Kidney (tissue), 22 donors: ENCODE measurements at places on chromosomes 16 and 17.
A peak's percentile ranks its signal among the peaks of the same experiment; 100 is the strongest.

DNA sequence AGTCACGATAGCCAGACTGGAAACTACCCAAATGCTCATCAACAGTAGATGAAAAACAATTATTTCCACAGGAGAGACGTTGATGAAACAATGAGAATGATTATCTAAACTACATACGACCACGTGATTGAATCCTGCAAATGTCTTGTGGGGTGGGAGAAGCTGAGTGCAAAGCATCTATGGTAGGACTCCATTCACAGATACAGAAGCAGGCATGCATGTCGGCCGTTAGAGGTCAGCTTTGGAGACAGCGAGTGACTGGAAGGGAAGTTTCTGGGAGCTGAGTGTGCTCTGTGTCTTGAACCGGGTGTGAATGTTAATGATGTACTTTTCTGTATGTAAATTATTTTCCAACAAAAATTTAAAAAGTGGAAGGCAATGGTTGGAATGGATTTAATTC is 71.5 kb upstream of the DNAJA2 start:
- no peak for DNase-seq

DNA sequence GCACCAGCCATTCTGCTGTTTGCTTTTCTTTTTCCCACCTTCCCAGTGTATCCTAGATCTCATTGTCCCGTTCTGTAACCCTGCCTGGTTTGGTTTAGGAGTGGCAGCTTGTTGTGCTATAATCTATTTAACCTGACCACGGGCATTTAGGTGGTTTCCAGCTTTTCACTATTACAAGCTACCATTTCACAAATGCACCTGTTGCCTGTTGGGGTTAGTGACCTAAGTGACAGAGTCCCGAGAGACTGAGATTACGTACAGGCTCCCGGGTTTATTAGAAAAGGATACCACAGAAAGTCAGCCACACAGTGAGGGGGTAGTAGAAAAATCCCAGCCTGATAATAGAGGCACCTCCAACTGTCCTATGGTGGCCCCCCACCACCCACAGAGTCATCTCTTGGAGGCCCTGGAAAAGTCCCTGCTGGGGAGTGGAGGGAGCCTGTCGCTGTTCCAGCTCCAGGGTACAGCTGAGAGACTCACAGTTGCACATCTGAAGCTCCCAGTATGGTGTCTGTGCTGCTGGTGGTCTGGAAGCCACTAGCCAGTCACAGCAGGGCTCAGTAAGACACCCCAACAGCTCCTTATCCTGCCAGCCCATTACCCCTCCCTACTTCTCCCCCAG is 21.2 kb downstream of the CLEC16A start:
- DNase-seq = no peak

GRCh38 chr16:63998-64913 is 8.2 kb downstream of the RHBDF1 start:
- peak; percentile 32 for DNase-seq

GRCh38 chr17:39113871-39114270 is 37.6 kb downstream of the PLXDC1 start:
- no peak for DNase-seq

- DNase-seq = no peak
Observed at GRCh38 chr17:38597375-38597774, 8.4 kb downstream of the SRCIN1 start.

DNA sequence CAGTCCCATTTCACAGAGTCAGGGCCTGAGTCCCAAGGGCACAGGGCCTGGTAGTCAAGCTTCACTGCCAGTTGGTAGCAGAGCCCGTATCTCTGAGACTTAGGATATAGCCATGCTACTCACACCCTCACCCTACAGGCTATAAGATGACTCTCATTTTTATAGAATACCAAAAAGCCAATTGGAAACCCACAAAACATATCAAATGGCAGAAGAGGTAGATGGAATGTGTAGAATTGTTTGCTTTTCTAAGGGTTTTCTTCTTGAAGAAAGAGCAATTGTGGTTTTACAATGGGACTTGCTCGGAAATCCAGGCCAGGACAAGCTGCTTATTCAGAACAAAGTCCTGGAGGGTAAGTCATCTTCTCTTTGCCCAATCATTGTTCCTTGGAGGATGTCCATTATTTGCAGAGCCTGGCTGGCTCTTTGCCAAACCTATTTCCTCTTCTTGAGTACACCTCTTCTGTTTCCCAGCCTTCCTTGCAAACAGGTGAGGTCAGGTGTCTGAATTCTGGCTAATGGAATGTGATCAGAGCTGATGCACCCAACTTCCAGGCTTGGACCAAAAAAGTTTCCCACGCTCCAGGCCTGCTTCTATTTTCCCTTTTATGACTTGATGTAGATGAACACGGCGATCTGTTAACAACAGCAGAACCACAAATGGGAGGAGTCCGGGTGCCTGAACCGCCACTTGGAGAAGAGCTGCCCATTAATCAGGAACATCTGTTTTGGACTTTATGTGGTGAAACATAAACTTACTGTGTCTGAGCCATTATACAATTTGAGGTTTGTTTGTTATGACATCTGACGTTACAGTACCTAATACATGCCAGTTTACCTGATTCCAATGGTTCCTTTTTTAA is 16.9 kb upstream of the CCL22 start:
- DNase-seq = peak; percentile 34

- no peak for DNase-seq
Observed at GRCh38 chr17:72794152-72794551, 298.3 kb downstream of the SLC39A11 start.

DNA sequence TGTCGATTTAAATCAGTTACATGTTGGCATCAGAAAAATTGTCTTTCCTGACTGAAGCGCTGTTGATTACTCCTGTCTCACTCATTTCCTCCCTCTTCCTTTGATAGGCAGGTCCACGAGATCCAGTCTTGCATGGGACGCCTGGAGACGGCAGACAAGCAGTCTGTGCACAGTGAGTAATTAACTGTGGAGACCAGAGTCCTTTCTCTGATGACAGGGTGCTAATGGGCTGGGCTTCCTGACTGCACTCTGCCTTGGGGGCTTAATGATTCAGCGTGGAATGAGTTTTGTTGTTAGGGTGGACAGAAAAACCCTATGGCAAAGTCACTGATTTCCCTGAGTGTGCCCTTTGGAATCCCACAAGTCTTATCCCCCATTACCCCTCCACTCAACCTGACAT is 6.5 kb downstream of the GOSR2 start:
- DNase-seq = no peak

DNA sequence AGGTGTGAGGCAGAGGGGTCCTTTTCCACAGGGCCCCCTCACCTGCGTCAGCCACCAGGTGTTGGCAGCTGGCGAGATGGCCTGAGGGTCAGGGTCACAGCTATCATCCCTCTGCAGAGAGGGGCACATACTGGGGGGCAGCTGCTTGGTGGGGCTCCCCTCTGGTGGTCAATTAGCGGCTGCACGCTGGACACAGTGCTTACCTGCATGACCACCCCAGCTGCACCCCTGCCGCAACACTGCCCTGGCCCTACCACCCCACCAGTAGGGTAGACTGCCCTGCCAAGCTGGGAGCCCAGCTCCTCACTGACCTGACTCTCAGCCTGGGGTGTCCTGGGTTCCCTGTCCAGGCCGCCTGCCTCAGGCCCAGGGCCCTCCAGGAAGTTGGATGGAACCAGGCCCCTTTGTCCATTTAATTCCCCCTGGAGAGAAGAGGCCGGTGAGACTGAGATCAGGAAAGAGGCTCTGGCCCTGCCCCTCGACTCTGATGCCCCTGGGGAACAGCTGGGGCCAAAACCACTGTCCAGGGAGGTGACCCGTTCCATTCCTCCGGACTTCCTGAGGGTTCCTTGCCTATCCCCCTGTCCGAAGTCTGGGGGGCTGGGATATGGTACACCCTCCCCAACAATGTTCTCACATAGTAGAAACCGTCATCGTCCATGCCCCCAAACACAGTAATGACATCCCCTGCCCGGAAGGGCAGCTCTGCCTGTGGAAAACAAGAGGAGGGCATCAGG is 23.7 kb downstream of the TSPOAP1 start:
- DNase-seq = peak; percentile 53

DNA sequence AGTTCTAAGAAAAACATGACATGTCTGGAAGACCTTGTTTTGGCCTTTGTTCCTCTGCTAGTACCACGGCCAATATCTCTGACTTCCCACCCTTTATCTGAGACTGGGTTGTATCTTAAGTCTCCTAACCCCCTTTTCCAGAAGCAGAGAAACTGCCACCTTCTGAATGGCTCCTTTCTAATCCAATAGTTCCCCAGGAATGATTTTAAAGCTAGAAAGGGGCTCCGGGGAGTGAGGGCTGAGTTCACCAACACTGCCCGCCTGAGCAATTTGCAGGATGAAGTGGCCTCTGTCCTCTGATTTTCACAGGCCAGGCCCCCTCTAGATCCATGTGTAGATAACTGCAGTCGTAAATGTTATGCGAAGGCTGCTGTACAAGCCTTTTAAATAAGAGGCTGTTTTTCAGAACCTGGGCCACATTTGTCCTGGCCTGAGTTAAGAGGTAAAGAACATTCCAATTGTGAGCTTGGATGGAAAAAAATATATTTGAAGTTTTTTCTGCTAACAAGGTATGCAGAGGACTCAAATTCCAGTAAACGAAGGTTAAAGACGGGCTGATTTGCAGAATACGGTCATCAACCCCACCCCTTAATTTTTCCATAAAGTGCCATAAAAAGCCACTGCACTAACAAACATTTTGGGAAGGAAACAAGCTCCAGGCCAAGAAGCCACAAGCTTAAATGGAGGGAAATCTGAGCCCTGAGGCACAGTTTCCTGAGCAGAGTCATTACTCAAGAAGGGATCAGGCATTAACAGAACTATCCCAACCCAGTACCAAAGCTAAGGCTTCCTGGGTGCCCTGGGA is 117.0 kb upstream of the MAF start:
- no peak for DNase-seq

GRCh38 chr17:47802341-47803022 is 19.1 kb downstream of the OSBPL7 start:
- DNase-seq = no peak

DNA sequence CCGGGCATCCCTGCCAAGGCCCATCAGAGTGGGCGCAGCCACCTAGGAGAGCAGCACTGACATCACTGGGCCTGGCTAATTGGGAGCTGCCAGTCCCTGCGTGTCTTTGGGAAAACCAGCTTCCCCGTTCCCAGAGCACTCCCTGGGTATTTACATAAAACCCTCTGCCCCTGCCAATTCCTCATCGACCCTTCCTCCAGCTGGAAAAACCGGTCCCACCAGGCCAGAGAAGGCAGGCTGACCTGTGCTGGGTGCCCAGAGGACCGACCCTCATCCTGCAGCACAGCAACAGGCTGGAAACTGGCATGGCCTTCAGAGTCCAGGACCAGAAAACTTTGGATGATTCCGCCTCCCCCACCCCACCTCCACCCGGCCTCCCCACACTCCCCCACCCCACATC is 8.2 kb upstream of the FOXN1 start:
- peak; percentile 58 for DNase-seq

- DNase-seq = no peak
Observed at GRCh38 chr17:49820773-49821172, 27.1 kb downstream of the TAC4 start.

- no peak for DNase-seq
Observed at GRCh38 chr17:43572368-43572980, 26.3 kb upstream of the ETV4 start.

DNA sequence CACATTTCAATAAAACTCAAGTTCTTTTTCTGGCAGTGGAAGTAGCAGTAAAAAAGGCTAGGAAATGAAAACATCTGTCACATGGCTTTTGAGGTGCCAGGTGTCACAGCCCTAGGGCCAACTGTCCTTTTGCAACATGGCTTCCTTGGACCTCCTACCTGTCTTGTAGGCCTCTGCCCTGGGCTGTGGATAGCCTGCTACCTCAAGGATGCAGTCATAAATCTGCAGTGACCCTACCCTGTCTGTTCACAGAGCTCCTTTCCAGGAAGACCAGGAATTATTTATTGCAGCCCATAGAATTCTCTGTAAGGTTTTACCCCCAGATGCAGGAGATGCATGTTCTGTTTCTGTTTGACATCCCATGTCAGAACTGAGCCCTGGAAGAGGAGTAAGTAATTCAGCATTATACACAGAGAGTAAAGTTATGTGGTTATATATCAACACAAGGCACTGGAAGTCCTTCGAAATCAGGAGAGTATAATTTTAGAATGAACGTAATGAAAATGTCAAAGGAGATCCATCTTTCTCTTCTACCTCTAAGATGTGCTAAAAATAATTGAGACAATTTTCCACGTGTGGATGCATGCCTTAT is 172.6 kb downstream of the MAP2K4 start:
- DNase-seq = no peak

GRCh38 chr17:73281928-73282327 is 20.2 kb upstream of the CPSF4L start:
- DNase-seq = no peak

- no peak for DNase-seq
Observed at GRCh38 chr17:81515530-81516041, 3.0 kb upstream of the ACTG1 start.

GRCh38 chr17:11140501-11140900 is 100.5 kb upstream of the SHISA6 start:
- no peak for DNase-seq

GRCh38 chr17:74206332-74206818 is 2.9 kb downstream of the RPL38 start:
- no peak for DNase-seq

GRCh38 chr16:17068524-17068923 is 402.2 kb downstream of the XYLT1 start:
- no peak for DNase-seq

DNA sequence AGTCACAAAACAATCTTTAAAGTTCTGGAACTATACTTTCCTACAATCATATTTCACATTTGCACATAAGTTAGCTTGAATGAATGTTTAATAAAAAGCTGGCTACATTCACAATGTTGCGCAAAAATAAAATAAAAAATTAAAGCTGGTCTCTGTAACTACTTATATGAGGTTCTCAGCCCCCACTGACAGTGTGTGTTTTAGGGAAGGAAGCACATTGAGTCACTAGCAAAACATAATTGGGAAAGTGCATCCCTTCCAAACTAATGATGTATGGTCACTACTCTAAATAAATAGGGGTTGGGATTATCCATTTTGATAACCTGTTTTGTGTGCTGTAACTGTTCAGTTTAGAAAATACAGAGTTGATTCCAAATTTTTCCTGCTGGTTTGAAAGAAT is 251.9 kb downstream of the IRX3 start:
- no peak for DNase-seq

DNA sequence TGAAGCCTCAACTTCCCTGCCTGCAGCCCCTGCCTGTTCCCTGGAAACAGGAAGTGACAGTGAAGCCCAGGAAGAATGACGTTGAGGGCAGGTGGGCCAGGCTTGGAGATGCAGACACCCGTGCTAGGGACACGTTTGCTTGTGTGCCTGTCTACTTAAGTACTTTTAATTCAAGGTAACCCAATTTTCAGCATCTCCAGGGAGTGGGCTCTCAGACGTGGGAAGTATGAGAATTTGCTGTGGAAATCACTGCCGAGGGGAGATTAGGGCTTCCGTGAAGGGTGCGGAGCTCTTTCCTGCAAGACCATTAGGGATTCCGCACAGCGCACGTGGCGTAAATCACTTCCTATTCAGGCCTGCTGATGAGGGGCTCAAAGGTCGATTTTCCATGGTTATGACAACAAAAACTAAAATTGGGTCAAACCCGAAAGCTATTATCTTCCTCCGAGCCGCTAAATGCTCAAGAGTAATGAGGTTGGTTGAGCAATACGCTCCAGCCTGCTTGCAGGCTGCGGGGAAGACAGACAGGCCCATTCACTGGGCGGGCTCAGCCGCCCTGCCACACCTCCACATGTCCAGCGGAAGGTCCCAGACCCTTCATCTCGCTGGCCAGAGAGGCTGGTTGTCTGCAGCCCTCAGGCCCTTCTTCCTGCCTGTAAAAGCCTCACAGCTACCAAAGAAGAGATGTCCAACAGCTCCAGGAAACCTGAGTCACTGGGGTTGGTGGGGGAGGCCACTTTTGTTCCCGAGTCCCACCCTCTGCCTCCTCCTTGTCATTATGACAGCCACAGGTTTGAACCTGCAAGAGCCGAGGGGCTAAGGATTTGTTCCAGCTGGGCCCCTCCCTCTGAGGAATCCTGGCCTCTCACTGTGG is 109.9 kb downstream of the RBFOX3 start:
- DNase-seq = no peak
